ENCODE measurements at places on chromosomes 5 and 9.

GRCh38 chr9:92033307-92033706, 81.9 kb downstream of the SPTLC1 start:
- no peak for DNase-seq

DNA sequence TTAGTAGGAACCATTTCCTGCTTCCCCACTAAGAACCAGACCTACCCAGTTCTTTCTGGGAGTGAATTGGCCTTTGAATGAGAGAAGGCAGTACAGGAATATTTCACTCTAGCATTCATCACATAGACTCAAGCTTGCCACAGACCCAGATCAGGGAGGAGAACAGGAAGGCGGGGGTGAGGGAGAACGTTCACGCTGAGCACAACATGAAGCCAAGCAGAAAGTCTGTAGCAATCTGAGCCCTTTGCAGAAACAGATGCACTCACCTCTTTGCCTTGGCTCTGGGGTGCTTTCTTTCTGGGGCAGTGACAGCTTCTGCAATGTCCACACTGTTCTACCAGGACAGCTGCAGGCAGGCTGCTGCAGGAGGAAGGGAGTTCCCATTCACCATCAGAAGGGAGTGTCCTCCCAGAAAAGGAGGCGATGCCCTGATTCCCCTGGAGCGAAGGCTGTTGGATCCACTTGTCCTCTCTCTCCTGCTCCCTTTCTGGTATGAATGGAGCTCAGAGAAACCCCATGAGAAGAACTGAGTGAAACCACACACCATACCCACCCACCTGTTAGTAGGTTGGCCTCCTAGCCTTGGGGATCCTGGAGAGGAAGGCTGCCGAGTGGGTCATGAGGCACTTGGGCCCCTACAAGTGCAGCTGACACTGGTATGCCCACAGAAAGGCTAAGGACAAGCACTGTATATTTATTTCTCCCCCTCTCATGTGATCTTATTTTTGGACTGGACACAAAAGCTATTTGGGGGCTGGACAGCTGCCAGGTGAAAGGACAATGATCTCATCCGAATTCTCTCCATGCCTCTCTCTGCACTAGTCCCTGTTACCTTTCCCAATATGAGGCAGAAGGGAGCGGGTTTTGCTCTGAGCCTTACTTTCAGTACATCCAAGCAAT, 11.7 kb upstream of the FGF1 start:
- DNase-seq: peak; percentile 41

DNA sequence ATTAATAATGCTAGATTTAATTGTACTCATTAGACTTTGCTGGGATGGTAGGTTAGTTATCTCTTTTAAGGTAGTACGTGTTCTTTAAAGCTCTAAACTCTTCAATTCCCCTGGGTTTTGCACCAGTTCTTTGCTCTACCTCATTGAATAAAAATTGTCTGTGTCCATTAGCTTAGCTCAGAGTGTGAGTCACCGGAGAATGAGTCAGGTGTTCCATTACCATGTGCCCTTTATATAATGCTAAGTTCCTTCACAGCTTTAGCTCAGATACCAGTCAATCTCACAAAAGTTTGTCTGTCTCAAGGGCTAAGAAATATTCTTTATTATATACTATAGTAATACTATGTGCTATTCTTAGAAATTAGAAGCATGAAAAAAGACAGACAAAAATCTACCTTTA, 339.4 kb downstream of the PRELID2 start:
- peak; percentile 93 for DNase-seq

GRCh38 chr9:36818965-36819870, 214.8 kb downstream of the PAX5 start:
- no peak for DNase-seq

DNA sequence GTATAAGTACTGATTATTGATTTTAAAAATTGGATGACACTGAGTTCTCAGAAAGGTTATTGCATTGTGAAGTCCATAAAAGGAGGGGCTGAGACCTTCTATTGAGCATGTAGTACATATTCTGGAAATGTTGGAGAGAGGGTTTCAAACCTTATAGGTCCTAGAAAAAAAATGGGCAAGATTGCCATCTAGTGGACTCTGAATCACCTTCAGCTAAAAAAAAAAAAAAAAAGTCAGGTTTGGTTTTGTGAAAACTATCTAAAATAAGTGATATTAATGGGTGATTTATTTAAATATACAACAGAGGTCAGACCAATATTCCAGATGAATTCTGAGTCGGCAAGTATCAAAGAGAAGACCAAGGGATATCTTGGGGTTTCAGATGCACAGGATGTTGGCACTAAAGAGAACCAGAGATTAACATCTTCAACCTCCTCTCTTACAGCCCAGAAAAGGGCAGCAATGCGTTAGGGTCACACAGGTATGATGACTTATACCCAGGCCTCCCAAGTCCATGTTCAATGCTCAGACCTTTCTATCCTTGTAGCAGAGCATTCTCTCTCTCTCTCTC, 109.8 kb upstream of the NMUR2 start:
- DNase-seq: peak; percentile 25

- no peak for DNase-seq
Measured at GRCh38 chr5:152593388-152593787, 188.3 kb upstream of the NMUR2 start.

GRCh38 chr5:16842896-16843295, 93.2 kb downstream of the MYO10 start:
- no peak for DNase-seq

Measured in mesenchymal stem cell (in vitro differentiated cells and primary cell).